Glutamatergic neuron (in vitro differentiated cells): ENCODE measurements at places on chromosomes 2 and 18. TPM values are rescaled to one million over a fixed set of nuclear protein-coding genes. Genes with fewer than 3 reads are reported as not detected.

GRCh38 chr2:166888180-166888579 lies at the start of gene XIRP2:
TSS of gene XIRP2 (plus strand) at chr2:166888480. CDS start at chr2:166903483, 15,003 bp downstream.
- H3K4me3 ChIP-seq = no peak within 1 kb of the TSS
- peaks cover 2% of the 10 kb centered on the region for H3K27me3 ChIP-seq
- H3K27ac ChIP-seq = no peak within 1 kb of the TSS

- no peak overlapping the region for H3K27ac ChIP-seq
- H3K27me3 ChIP-seq = no peaks in the 10 kb centered on the region
- no peak overlapping the region for H3K4me3 ChIP-seq
- no peaks in the 10 kb centered on the region for H3K36me3 ChIP-seq
- no peaks in the 10 kb centered on the region for H3K4me1 ChIP-seq
- DNase-seq = no peak
Observed at GRCh38 chr2:36731941-36732672, 35.6 kb downstream of the VIT start.

GRCh38 chr18:22872900-22873537 lies 60.1 kb upstream of the RBBP8 start:
- H3K27me3 ChIP-seq = peaks cover 2% of the 10 kb centered on the region
- no peak overlapping the region for H3K4me3 ChIP-seq
- no peaks in the 10 kb centered on the region for H3K36me3 ChIP-seq
- DNase-seq = no peak

DNA sequence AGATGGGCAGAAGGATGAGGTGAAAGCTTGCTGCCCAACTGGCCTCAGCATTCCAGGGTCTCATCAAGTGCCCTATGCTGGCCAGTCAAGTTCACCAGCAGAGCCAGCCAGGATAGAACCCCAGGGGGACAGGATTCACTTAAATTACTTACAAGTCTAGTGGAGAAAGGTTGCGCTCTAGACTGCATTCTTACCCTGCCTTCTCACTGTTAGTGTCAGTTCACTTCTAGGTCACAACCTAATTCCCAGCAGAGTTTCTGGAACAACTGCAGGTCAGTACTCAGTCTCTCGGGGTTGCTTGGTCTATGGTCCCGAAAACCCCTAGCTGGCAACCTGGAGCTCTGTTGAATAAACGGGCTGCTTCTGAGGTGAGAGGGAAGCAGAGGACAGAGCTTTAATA lies 32.9 kb upstream of the GALNT14 start:
- peaks cover 15% of the 10 kb centered on the region for H3K4me1 ChIP-seq
- H3K27me3 ChIP-seq = peaks cover 6% of the 10 kb centered on the region
- no peak overlapping the region for H3K27ac ChIP-seq
- no peak overlapping the region for H3K4me3 ChIP-seq
- H3K36me3 ChIP-seq = no peaks in the 10 kb centered on the region

LHCGR gene
- not detected for total RNA-seq

ARMC9 gene
- 19.3 TPM for total RNA-seq
